HCT116 (cell line): ENCODE measurements at places on chromosomes 1 and 21. TPM values are rescaled to one million over a fixed set of nuclear protein-coding genes. Genes with fewer than 3 reads are reported as not detected.

FAM151A gene
- total RNA-seq = not detected

FCGR3A gene
- total RNA-seq = 0.17 TPM

DNA sequence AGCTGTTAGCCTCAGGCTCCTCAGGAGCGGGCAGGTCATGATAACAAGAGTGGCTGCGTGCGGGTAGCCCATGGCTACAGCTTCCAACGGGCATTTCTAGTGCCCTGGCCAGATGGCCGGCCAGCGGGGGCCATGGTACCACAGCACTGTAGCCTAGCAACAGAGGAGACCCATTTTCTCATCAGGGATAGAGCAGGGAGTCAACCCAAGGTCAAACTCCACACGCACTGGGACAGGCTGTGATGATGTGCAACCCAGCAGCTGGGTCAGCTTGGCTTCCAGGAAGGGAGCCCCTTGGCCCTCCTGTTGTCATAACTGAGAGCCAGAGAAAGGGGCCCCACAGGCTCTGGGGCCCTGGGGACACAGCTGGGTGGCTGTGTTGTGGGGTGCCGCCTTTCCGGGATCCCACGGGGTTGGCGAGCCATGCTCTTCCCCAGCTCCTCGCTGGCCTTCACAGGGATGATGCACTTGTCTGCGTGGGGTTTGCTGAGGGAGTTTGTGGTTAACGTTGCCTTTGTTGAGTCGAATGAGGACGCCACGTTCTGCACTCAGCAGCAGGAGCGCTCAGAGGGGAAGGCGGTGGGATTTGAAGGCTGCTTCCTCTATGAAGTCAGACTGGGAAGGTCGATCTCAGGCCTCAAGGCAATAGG, 46.3 kb downstream of the COL18A1 start:
- no peak for DNase-seq

DNA sequence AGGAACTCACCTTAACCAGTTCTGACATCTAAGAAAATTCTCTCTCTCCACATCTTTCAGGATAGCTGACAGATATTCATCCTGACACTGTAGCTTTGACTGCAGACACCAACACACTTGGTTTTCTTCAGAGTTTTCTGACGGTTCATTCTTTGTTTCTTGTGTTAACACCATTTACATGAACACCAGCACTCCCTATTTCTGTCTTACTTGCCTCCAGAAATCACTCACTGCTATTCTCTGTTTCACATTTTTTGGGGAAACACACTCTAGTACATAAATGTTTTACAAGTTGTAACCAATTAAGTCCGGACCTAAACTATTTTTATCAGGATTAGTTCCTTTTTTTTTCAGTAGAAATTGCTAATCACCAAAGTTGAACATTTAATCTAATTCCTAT, 15.4 kb downstream of the FLVCR1 start:
- no peak for DNase-seq

DNA sequence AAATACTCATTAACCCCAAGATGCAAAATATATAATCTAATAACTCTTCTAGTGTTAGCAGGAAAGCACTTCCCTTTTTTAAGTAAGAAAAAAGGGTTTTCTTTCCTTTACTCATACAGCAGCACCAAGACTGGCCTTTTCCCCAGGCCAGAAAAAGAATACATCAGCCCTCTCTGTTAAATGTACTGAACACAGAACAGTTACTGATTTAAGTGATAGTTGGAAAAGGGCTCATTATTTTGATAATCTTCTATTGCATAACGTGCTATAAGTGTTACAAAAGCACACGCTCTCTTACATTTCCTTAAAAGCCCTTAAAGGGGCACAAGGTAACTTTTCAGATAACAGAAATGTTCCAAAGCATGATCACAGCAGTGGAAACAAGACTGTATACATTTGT, 142.9 kb downstream of the TIAM1 start:
- DNase-seq = no peak

DNA sequence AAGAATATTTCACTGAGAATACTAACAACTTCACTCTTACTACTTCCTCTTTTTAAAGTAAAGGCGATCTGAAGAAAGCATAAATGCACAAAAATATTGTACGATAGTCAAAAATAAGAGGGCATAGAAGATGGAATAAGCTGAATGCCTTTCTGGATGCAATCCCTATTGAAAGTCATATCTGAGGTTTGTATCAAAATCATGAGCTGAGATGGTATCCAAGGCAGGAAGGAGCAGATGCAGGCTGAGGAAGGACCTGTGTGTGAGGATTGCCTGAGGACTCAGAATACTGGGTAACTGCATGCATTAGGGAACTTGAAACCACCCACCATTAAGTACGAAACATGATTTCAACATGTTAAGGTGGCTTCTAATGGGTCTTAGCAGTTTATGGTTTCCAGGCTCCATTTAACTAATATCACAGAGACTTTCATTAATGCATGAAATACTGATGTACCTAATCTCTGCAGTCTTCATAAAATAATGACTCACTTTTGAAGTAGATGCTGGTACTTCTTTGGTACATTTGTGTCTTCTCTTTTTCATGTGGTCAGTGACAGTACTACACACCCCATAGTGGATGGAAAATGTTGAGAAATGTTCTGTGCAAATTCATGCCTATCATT, 29.6 kb upstream of the RGS1 start:
- DNase-seq = no peak

C1orf74 gene
- 5.6 TPM for total RNA-seq

SERPINC1 gene
- 0.61 TPM for total RNA-seq

- no peak for DNase-seq
These were observed 8.4 kb downstream of the EXTL1 start for GRCh38 chr1:26029864-26030481.

- no peak for DNase-seq
These were observed 39.1 kb upstream of the ADAM30 start for GRCh38 chr1:119935373-119935772.

DNA sequence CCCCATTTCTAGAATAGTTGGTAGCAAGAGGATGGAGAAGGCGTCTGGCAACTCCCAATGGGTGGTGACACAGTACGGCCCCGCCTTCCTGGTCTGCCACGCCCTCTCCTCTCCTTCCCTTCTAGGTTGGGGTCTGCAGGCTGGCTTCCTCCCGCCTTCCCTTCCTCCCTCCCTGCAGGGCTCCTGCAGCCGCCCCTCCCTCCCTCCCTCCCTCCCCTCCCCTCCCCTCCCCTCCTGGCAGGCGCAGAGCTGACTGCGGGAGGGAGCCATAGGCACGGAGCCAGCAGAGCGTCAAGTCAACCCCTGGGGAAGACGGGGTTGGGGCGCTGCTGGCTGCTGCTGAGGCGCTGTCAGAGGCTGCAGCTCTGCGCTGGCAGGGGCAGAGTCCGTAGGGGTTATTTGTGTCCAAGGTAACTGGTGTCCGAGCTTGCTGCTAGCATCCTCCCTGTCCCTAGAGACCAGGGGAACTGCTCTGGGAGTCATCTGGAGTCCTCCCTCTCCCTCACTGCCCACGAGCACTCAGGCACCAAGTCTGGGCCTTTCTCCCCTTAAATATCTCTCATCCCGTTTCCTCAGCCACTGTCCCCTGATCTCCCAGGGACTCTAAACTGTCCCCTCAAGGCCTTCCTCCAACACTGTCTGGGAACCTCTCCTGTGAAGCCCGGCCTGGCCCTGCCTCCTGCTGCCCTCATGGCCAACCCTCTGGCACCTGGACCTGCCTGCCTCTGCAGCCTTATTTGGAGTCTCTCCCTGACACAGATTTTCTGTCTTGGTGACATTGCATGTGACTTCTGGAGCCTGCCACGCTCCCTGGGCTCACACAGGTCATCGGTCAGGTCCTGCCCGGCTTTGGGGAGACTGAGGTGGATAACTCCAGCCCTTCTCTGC, 57.4 kb upstream of the ACOT11 start:
- DNase-seq = no peak

GRCh38 chr1:40636777-40637176, 28.7 kb downstream of the RIMS3 start:
- DNase-seq = no peak
